ENCODE measurements at places on chromosomes 4 and X.

- DNase-seq = no peak
These were observed 136.8 kb downstream of the KIT start for GRCh38 chr4:54794579-54794978.

DNA sequence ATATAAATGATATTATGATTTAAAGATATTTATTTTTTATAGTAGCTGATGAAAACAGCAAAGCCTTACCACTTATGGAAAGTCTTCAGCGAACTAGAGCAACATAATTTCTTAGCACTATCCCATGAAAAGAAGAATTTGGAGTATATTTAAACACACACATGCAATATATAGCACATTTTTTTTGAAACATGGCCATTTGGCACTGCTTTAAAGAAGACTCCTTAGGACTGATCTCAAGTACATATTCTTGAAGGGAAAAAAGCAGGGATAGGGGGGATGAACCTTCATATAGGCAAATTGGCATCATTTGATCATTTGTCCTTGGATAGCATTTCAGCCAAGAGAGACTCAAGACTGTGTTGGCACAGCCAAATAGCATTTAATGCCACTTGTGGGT is 193.3 kb downstream of the ANKRD50 start:
- no peak for DNase-seq

DNA sequence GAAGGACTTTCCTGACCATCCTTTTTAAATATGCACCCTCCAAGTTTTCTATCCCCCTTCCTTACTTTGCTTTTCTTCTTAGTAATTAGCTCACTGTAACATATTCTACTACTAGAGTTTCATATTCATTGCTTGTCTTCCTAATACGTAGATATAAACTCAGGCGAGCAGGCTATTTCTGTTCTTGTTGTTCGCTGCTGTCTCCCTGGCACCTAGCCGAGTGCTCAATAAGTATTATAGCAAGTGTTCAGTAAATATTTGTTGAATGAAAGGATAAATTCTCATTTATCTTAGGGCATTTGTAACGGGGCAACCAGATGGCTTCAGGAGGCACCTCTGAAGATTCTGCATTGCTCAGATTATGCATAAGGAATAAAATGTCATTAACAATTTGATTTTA is 6.8 kb upstream of the RHOH start:
- DNase-seq = no peak

DNA sequence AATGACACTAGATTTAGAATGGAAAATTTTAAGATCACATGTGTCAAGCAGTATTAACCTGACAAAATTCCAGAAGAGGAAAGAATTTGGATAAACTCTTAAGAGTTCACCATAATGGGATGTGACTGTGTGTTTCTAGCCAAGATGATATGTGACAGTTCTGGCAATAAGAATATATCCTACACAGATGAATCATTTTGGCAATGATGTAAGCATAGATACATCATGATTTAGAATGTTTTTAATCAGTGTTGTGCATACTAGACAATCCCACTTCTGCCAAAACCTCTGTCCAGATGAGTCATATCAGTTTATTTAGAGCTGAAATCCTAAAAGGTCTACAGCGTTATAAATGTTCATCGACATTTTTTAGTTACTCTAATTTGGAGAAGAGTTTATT is 48.8 kb downstream of the PTCHD1 start:
- DNase-seq = no peak

GRCh38 chr4:169398316-169398715 is 127.6 kb upstream of the SH3RF1 start:
- no peak for DNase-seq

DNA sequence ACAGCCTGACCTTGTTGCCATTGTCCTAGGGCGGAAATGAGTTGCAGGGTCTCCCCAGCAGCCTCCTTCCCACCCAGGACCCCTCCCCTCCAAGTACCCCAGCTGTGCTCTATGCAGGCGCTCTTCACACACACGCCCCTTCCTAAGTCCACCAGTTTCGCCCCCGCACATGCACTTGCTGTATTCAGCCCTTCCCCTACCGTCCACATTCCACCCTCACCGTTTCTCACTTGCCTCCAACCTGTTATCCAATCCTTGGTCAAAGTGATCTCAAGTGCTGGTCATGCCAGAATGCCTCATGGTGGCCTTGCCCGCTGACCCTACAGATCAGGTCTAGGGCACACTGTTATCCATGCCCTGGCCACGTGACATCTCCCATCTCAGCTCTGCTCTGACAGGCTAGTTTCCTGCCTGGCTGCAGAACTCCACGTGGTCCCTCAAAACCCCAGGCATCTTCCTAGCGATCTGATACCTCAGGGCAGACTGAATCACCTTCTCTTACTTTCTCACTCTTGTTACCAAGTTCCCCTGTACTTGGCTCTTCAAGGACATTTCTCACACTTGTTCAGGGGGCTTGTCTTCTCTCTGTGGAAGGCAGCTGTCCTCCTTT is 39.7 kb downstream of the NSG1 start:
- no peak for DNase-seq

- DNase-seq = peak; percentile 34
These were observed 16.1 kb downstream of the RNF4 start for GRCh38 chr4:2484993-2485392.

GRCh38 chr4:159777689-159778088 is 674.8 kb downstream of the RAPGEF2 start:
- DNase-seq = no peak

GRCh38 chr4:175988511-175988910 is 77.1 kb upstream of the WDR17 start:
- DNase-seq = no peak

- DNase-seq = no peak
These were observed 1023.9 kb upstream of the GRID2 start for GRCh38 chr4:91279899-91280298.

- peak; percentile 27 for DNase-seq
These were observed 106.1 kb downstream of the PBDC1 start for GRCh38 chrX:76279007-76279406.

DNA sequence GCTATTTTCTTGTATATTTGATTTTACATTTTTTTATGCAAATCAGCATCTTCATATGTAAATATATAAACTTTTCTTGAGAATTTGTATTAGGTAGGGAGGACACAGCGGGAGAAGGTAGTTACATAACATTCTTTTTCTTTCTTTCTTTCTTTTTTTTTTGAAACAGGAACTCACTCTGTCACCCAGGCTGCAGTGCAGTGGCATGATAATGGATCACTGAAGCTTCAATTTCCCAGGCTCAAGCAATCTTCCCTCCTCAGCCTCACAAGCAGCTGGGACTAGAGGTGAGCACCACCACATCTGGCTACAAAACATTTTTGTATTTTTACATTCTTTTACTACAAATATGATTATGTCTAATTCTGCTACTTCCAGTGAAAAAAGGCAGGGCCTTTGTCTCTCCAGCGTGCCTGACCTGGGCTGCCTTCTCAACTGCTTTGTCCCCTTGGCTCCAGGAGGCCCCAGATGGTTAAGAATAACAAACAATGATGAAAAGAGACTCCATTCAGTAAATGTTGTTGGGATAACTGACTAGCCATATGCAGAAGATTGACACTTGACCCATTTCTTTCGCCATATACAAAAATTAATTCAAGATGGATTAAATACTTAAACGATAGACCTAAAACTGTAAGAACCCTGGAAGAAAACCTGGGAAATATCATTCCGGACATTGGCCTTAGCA is 46.5 kb upstream of the FAT4 start:
- no peak for DNase-seq

- no peak for DNase-seq
These were observed 58.4 kb downstream of the AMELX start for GRCh38 chrX:11351375-11352295.

GRCh38 chr4:78024576-78025091 is 32.5 kb upstream of the FRAS1 start:
- no peak for DNase-seq

DNA sequence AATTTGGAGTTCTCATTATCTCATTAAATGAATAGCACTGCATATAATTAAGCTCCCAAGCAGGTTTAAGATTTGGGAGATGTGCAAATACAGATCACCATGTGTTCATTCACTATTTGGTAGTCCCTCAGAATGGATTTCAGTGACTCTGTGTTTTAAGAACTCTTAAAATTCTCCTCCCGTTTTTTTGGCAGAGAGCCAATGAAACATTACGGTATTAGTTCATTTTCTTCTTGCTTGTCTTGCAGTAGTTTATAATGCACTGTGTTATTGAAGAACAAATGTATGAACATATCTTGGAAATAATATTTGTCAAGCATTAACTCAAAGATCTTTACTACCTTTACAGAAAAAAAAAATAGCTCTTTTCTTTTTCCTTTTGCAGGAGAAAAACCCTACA is 32.7 kb downstream of the KLF3 start:
- DNase-seq = no peak

- no peak for DNase-seq
These were observed 533 bp upstream of the SYAP1 start for GRCh38 chrX:16718824-16719333.

DNA sequence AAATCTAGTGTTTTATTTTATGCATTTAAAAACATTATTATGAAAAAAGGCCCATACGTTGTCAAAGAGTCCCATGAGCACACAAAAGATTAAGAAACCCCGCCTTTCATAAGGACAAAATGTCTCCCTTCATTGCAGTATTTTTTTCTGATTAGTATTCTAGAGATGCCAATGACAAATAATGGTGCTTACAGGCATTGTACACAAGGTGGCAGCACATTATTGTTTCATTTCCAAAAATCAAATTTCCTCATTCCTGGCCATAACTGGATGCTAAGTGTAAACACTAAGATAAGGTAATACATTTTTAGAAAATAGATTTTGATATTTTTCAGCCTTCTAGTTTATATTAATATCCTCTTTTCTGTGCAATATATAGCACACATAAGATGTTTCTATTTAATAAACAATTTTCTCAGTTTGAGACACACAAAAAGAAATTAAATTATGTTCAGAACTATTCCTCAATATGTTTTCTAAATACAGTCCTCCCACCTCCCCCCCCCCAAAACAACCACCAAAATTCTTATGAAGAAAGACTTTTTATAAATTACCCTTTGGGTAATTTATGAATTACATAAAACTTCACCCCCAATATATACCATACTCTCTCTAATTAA is 47.7 kb downstream of the TIGD2 start:
- DNase-seq = no peak

DNA sequence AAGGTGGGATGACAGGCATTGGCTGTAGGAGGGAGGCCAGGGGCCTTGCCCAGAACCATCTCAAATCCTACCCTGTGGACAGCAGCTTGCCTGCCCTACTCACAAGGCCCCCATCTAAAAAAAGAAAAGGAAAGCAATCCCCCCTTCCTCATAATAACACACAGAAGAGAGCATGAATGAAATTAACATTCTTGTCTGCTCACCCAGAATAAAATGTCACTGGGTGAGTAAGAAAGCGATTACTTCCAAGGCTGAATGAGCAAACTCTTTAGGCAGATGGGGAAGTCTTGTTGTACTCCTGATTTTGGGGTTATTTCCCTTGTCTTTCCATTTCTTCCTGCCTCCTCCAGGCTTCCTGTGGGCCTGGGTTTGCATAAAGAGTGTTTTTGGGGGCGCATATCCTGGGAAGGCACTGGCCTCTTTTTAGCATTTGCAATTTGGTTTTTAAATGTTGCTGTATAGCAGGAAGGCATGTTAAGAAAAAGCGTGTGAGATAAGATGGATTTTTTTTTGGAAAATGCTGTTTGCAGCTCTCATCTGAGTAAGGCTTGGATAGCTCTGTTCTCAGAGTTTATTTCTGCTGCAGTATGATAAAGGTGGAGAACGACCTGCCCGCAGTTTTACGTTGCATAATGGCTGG is 248.3 kb upstream of the GATB start:
- DNase-seq = no peak

DNA sequence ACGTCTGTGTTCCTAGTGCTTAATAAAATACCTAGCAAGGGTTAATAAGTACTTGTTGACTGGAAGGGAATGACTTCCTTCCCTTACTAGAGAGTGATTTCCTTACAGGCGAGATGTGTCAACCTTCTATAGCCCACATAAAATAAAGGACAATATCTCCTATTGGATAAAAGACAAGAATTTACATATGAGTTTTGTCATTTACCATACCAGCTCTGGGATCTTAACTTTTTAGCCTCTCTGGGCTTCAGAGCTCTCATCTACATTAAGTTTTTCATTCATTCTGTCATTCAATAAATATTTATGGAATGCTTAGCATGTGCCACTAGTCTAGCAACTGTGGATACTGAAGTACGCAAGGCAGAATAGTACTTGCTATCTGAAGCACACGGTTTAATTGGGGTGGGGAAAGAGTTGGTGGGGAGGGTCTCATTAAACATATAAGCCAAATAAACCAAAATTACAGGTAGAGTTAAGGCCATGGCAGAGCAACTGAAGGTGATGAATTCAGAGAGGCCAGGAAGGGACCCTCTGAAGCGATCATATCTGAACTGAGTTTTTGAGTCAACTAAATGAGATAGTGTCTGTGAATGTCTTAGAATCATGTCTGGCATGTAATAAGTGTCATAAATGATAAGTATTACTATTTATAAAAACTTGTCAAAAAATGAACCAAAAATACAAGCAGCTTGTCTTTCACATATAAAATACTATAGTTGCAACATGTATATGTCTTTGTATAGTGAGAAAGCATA is 91.6 kb upstream of the BMP2K start:
- no peak for DNase-seq

DNA sequence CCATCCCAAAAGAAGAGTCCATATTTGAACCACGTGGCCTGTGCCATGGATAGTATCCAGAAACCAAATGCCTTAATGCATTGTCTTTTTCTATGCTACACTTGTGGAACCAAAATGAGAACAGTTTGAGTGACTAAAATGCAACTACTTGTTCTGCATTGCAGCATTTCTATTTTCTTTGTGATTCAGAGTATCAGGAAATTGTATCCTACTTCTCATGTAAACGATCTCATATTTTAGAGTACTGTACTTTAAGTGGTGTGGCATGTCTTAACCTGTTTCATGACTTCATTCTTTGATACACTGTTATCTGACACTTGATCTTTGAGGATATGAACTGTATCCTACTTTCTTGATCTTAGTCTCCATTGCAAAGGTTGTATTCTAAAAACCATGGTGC is 167.2 kb upstream of the WDR1 start:
- no peak for DNase-seq

- no peak for DNase-seq
These were observed 101.6 kb downstream of the NPNT start for GRCh38 chr4:105996845-105997244.

DNA sequence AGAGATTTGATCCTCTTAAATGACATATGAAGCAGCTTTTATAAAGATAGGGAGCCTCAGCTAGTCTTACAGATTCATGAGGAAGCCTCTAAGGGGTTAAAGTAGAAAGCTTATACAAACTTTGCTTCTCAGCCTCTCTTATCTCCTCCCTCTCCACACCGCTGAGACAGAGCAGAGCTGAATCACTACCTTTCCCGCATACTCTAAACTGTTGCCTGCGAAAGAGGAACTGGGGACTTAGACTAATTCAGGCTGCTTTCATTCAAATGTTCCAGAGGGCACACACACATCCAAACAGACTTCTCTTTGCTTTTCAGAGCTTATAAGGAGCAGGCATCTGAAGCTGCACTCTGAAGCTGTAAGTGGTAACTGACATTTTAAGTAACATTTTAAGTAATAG is at the start of gene SERTM2:
Gene SERTM2, plus strand, starts transcription at position 169 of the 400 bp plus-strand sequence. CDS start 7,213 bp downstream, outside the sequence.
- DNase-seq = no peak

DNA sequence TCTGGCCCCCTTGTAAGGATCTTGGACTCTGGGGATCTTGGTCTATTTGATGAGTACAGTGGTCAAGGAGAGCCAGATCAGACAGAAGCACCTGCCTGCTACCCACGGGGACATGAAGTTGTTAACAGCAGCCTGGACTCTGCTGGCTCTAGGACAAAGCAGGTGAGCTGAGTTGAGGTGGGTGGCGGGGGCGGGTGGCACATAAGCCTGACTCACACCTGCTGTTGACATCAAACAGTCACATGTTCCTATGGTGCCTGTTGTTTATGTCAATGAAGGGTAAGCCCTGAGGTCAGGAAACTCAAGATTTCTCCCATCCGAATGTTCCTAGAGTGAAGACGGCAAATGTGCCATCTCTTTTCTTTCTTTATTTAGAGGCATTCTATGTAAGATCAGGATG is 50.1 kb upstream of the CLNK start:
- no peak for DNase-seq

All from stimulated activated CD4-positive, alpha-beta T cell treated with anti-CD3 and anti-CD28 coated beads, Interleukin-15, amount 100 ng/mL, for 48 hours (primary cell).